ENCODE measurements at places on chromosomes 12 and 14.

DNA sequence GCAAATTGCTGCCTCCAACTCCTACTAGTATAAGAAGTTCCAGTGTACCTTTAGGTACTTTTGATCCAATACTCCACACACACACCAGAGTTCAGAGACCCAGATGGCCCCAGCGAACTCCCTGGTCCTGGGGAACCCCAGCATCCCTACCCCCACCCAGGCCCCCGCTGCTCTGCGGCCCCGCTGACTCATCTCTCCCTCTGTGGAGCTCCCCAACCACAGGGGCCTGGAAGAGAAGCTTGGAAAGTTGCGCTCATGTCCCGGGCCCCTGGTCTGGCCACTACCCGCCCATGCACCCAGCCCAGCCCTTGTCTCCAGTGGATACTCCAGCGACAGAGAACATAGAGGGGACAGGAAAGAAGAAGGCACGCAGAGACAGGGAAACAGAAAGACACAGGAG, 4.2 kb upstream of the SP7 start:
- no peak for DNase-seq

GRCh38 chr12:19451196-19451595, 11.9 kb downstream of the AEBP2 start:
- DNase-seq = no peak

GRCh38 chr14:21997300-21997699, 323.7 kb upstream of the OR4E1 start:
- DNase-seq = no peak

GRCh38 chr12:52952076-52952801, 3.3 kb downstream of the KRT18 start:
- DNase-seq = no peak

GRCh38 chr14:45089813-45090212, 5.9 kb downstream of the PRPF39 start:
- DNase-seq = no peak

GRCh38 chr12:54662026-54662425, 13.9 kb upstream of the DCD start:
- DNase-seq = no peak

DNA sequence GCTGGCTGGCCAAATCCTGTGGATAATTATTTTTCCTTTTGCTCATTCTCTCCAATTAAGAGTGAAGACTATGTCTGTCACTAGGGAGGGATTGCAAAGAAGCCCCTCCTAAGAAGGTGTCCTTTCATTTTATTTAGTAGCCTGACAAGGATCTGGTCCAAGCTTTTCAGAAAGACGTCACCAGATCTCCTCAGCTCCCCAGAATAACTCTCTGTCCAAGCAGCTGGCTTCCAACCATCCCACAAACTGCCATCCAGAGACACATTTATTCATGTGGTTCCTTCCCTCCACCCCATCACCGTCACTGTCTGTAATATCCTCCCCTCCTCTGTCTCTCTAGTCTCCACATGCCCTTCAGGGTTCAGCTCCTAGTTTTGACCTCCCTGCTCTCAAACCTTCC, 69.9 kb downstream of the PPM1H start:
- DNase-seq = no peak

- DNase-seq = no peak
Measured at GRCh38 chr12:80830533-80831088, 107.1 kb downstream of the LIN7A start.

GRCh38 chr12:84412226-84412625, 500.4 kb downstream of the SLC6A15 start:
- no peak for DNase-seq

GRCh38 chr12:113232840-113233585, 11.7 kb downstream of the TPCN1 start:
- peak; percentile 35 for DNase-seq

DNA sequence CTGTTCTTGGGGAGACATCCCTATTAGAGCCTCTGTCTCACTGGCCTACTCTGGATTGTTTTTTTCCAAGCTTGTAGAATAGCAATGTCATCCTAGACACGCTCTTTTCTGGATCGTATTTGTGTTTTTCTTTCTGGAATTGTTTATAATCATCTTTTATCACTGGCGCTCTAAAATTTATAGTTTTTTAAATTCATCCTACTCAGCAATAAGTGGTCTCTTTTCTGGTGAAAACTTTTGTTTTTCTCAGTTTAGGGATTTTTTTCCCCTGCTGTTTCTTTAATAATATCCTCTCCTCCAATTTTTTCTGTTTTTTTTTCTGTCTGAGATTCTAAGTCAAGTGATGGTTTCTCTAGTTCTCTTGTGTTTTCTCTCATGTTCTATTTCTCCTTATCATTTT, 25.2 kb downstream of the PDE6H start:
- DNase-seq = no peak

DNA sequence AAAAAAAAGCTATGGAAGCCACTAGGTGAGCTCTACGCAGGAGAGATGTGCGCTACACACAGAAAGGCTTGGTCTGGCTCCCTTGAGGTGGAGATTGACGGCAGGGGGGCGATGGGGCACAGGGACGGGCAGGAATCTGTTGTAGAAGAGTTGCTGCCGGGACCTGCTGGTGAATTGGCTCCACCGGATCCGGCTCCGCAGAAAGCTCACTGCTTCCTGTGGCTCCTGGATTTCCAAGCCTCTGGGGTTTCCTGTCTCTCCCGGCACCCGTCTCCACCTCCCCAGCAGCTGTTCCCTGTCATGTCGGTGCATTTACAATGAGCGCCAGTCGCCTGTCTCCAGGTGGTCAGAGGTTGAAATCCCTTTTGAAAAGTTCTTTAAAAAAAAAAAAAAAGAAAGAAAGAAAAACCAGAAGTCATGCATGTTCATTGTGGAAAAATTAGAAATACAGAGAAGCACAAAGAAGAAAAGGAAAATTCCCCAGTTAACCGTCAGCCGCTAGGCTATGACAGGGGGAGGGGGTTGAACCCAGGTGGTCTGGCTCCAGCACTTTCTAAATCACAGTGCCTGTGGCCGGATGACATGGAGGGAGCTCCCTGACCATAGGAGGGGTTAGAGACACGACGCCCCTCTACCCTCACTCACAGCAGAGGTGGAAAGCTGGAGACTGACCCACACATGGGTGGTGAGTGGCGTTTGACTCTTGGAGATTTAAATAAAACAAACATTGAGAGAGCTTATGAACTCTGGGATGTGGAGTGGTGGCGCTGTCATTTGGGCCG, 20.8 kb downstream of the FAM222A start:
- DNase-seq = no peak

All from stimulated activated CD8-positive, alpha-beta memory T cell treated with anti-CD3 and anti-CD28 coated beads, Interleukin-12 subunit alpha, Interleukin-12 subunit beta, amount 100 ng/mL, for 4 hours (primary cell).